ENCODE measurements at places on chromosomes 3 and 15. TPM values are rescaled to one million over a fixed set of nuclear protein-coding genes. Genes with fewer than 3 reads are reported as not detected.

DNA sequence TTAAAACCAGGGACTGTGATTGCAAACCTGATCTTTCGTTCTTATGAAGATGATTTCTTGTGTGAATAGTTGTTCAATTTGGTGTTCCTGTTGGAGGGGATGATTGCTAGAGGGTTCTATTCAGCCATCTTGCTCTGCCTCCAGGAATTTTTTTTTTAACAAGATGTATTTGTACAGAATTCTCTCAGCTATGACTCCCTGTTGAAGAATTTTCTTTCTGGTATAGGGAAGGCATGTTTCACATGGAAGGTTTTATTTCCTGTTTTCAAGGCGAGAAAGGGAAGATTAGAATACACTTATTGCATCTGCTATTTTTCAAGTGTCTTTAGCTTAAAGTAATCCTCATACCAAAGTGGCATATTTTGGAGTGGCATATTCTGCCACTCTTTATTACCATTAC, 5.6 kb upstream of the LRRC34 start:
- DNase-seq = no peak

Gene RYR3
- total RNA-seq = not detected

GRCh38 chr15:68485721-68486360, 53.9 kb upstream of the ITGA11 start:
- DNase-seq = no peak

DNA sequence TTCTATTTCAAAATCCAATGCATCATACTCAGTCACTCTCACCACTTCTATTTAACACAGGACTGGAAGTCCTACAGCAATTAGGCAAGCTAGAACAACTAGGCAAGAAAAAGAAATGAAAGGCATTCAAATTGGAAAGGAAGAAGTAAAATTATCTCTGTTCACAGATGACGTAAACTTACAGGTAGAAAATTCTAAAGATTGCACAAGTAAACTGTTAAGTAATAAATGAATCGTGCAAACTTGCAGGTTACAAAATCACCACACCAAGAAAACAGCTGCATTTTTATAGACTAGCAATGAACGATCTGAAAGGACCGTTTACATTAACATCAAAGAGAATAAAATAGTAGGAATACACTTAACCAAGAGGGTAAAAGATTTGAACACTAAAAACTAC, 36.2 kb downstream of the CHST2 start:
- DNase-seq = no peak

- DNase-seq = no peak
These were observed 28.7 kb upstream of the BFSP2 start for GRCh38 chr3:133371181-133371580.

GRCh38 chr3:141302364-141303141, 65.8 kb upstream of the ZBTB38 start:
- DNase-seq = no peak

Gene CNBP
- total RNA-seq = 270 TPM

Gene CA12
- 0.12 TPM for total RNA-seq

- no peak for DNase-seq
These were observed 678 bp upstream of the TFG start for GRCh38 chr3:100708644-100708988.

All from activated CD8-positive, alpha-beta memory T cell treated with anti-CD3 and anti-CD28 coated beads, Interleukin-2, amount 10 ng/mL, durations not matched to agents 7 days and 5 days (primary cell).